Cortex of kidney (tissue), 1 donor: ENCODE measurements at places on chromosomes 7 and 10.

- DNase-seq: no peak
Observed at GRCh38 chr7:2637505-2638223, 5.9 kb downstream of the TTYH3 start.

- DNase-seq: no peak
Observed at GRCh38 chr10:85611746-85612377, 754.7 kb downstream of the GRID1 start.

- no peak for DNase-seq
Observed at GRCh38 chr7:33788531-33788930, 116.8 kb upstream of the BMPER start.

DNA sequence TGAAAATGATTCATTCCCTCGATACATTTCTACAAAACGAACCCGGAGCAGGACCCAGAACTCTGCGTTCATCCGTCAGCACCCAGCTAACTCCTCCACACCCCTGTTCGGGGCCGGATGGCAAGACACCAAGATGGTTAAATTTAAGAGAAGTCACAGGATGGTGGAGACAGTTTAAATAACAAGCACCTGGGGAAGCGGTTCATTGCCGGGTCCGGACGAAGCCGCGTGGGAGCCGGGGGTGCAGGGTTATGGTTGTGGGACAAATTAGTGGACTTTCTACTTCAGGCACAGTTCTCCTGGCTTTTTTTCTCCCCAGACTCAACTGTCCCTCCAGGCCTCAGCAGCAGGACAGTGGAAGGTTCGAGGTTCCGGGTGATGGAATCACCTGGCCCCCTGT is 45.4 kb downstream of the ASB13 start:
- DNase-seq: no peak

DNA sequence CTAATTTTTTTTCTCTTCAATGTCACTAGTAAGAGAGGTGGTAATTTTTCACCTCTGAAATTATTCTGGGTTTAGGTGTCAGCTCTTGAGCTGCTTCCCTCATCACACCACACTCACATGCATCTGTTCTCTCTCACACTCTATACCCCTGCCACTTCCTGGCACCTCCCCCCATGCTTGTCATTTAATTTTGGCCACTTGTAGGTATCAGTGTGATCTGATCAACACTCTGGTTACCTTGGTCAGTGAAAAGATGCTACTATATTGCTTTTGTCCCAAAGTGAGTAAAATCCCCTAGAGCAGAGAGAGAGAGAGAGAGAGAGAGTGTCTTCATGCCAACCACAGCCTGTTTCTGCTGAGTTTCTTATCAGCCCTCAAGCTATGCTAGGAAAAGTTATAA is 42.5 kb downstream of the STK17A start:
- no peak for DNase-seq

- DNase-seq: no peak
Observed at GRCh38 chr10:103921750-103922195, 3.8 kb upstream of the STN1 start.

DNA sequence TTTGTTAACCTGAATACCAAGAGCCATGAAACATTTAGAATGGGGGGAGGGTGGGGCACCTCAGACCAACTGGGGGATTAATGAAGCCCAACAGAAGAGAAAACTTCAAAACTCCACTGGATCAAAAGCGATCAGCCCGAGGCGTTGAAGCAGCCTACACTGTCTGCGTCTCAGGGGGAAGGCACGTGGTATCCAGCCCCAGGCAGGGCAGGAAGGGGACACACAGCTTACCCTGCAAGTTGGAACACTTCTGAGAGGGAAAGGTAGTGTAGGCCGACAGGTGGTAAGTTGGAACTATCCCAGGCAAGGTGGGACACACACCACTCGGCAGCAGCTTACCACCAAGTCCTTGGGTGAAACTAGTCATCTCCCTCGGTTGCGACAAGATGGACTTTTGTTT is 102.9 kb downstream of the TAX1BP1 start:
- no peak for DNase-seq

GRCh38 chr7:149209518-149210269 is 14.3 kb downstream of the ZNF282 start:
- DNase-seq: no peak

GRCh38 chr10:89073719-89074118 is 83.1 kb downstream of the FAS start:
- no peak for DNase-seq

DNA sequence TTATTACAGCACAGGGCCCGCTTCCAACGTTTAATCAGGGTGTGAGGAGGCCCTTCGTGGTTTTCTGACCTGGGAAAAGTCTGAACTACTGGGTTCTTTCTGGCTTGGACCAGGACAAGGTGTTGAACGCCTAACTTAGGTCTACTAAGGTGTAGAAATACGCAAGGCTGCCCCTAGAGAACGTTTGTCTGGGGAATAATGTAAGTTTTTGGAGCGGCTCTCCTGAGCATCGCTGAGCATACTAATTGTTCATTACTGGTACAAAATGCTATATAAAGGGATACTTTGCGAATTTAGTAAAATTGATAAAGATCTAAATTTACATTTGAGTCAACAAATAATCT is 32.4 kb upstream of the TOMM7 start:
- no peak for DNase-seq

DNA sequence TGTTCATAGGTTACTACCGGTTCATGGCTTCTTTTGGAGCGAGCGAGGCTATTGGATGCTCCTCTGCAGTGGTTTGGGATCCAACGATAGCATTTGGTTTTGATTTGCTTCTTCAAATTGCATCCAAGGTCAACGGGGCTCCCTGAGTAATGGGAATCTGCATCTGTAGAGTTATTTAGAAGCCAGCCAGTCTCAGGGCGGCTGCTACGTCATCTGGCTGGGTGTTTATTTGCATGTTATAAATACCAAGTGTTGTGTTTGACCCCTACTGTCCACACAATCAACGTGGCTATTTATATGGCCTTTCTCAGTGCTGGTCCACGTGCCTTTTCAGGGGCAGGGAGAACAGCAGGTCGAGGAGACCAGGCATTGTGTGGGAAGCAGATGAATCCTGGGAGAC is 137.7 kb downstream of the PRPF18 start:
- no peak for DNase-seq

DNA sequence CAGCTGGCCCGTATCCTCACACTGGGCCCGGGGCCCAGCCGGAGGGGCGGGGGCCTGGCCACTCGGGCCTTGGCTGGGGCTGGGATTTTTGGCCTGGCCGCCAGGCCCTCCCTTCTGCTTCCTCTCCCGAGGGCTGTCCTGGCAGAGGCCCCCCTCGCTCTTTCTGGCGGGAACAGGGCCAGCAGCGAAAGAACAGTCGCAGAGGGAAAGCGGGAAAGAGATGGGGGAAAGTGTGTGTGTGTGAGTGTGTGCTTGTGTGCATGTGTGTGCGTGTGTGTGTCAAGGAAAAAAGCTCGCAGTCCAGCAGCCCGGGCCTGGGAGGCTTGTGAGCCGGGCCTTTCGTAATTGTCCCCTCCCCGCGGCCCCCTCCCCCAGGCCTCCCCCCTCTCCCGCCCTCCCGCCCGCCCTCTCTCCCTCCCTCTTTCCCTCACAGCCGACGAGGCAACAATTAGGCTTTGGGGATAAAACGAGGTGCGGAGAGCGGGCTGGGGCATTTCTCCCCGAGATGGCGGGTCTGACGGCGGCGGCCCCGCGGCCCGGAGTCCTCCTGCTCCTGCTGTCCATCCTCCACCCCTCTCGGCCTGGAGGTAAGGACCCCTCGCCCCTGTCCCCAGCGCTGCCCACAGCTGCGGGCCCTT is at the start of gene ELN:
TSS of gene ELN (plus strand) at position 491 of the 638 bp plus-strand sequence. CDS start at position 506, 15 bp downstream.
- DNase-seq: no peak

GRCh38 chr7:106840342-106840741 is 24.7 kb upstream of the PIK3CG start:
- DNase-seq: no peak

DNA sequence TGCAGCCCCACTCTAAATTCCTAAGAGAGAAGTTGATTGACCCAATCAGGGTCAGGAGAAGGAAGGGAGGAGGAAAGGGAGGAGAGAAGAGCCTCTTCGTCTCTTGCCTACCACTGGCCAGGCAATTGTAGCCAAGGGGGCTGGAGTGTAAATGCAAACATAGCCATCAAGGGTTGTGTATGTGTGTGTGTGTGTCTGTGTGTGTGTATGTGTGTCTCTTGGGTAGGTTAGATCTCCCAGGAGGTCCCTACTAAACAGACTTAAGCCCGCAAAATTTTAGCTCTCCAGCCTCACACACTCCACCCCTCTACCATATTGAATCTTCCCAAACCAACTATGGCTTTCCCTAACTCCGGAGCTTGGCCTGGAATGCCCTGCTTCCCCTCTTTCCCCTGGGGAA is 3.8 kb downstream of the LEP start:
- no peak for DNase-seq

GRCh38 chr10:101506829-101507661 is 81.0 kb downstream of the POLL start:
- DNase-seq: no peak

- no peak for DNase-seq
Observed at GRCh38 chr7:97018791-97019531, 5.7 kb downstream of the DLX5 start.

DNA sequence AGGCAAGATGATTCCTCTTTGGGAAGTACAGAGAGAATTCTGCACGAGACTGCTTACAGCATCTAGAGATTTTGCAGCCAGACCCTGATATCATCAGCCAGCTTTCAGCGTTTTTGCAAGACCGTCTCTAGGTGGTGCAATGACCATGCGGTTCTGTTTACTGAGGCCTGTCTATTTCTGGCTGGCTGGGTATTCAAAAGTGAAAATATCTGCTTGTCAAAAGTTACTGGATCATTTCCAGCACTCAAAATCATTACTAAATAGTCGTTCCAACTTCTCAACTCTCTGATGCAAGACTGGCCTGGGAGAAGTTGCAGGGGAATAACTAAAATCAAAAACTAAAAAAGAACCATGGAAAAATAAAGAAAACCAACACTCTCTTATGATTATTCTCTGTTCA is 240.1 kb downstream of the ELMO1 start:
- no peak for DNase-seq
